ENCODE measurements at places on chromosomes 16 and 17.

DNA sequence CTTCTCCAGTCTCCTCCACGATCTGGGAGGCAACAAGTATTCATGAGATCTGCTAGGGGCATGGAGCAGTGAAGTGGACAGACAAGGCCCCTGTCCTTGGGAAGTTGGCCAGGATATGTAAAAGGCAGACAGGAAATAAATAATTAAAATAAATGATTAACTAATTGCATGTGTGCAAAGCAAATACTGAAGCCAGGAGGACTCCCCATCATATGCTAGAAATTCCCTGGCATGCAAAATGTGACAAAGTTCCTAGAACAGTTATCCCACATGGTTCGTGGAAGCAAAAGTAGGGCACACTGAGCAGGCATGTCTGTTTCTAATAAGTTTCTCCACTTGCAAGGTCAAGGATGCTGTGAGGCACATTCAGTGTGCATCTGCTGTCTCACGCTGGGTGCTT is 86.8 kb downstream of the CDYL2 start:
- no peak for DNase-seq

DNA sequence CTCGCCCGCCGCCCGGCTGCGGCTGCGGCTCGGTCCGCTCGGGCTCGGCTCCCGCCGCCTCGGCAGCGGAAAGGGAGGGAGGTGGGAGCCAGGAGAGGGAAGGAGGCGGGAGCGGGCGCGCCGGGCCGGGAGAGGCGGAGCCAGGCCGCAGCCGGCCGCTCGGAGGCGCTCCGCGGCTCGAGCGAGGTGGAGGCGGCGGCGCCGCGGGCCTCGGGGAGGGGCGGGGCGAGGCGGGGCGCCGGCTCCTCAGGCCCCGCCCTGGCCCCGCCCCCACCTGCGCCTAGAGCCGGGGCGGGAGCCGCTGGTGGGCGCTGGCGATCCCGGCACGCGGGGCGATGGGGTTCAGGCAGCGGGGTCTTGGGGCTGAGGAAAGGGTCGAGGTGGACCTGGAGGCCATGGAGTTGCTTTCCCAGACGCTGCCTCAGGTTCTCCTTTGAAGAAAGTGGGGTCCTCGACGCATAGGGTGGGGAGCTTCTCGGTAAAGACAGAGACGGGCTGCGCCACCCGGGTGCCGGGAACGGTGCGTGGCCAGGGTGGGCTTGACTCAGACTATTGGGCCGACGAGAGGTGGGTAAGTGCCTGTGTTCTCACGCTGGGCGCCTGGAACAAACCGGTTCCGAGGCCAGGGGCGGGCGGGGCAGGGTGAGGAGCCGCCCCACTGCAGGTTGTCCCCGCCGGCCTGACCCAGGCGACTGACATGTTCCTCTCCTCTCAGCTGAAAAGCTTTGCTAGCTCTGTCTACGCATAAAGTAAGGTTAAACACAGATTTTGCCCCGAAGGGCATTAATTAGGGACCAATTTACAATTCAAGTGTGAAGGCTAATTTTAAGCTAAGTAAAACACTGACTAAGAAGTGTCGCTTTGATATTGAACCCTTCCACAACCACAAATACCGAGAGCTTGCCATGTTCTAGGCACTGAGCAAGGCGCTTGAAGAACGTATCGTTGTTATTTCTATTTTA is at the start of gene CMTM4:
CMTM4 (minus strand) TSS at position 75 of the 962 bp plus-strand sequence. CDS start 218 bp downstream, outside the sequence.
- DNase-seq = peak; percentile 93

DNA sequence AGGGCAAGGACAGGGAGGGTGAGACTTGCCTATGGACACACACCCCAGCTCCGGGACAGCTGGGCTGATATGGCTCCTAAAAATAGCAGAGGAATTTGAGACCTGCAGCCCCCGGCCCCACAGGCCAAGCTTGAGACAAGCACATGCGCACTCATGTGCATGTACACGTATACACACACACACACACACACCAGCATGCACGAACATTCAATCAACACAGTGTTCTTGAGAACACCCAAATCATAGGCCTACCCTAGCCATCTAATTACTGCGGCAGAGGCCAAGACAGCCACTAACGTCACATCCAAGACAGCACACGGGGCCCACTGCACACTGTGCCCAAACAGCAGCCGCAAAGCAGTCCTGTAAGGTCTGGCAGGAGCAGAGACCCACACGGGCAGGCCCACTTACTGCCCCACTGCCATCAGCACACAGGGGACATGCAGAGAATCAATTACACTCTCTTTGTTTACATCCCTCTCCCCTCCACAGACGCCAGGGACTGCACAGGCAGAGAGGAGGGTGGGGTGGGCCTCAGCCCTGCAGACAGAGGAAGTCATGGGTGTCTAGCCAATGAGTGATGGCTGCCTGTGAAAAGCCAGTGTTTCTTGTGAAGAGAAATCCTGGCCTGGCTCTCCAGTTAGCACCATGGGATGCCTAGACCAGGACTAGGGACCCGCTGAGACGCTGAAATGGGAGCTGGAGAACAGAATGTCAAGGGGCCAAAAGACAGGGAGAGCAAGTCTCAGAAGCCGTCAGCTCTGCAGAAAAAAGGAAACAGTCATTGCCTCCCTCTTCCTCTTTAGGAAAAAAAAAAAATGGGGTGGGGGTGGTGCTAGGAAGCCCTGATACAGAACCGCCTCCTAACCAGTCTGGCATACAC is 39.3 kb downstream of the MYO18A start:
- DNase-seq = peak; percentile 68

DNA sequence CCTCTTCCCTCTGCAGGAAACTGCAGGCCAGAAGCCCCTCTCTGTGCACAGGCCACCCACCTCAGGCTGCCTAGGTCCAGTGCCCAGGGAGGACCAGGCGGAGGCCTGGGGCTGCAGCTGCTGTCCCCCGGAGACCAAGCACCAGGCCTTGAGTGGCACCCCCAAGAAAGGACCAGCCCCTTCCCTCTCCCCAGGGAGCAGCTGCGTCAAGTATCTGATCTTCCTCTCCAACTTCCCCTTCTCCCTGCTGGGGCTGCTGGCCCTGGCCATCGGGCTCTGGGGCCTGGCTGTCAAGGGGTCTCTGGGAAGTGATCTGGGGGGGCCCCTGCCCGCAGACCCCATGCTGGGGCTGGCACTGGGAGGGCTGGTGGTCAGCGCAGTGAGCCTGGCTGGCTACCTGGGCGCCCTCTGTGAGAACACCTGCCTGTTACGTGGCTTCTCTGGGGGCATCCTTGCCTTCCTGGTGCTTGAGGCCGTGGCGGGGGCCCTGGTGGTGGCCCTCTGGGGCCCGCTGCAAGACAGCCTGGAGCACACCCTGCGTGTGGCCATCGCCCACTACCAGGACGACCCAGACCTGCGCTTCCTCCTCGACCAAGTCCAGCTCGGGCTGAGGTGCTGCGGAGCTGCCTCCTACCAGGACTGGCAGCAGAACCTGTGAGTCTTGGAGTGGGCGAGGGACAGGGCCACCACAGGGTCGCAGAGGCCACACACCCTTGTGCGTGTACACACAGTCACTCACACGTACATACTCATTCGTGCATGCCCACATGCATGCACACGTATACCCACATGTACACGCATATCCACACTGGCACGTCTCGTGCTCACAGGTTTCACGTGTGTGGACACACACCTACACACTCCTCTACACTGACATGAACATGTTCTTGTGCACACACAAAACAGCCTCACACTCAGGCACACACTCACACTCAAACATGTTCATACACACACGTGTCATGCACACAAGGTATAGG is 8.3 kb downstream of the TSPAN10 start:
- DNase-seq = no peak

DNA sequence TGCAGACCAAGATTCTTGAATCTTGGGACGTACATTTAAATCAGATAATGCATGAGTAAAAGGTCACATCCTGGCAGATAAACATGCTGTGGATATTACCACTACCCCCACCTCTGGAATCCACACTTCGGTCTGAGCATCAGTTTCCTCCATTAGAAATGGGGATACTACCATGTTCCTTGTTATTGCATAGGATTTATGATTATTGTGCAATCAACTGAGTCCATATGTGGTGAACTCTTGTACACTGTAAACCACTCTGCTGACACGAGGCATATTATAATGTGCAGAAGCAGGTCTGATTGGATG is 108.7 kb downstream of the VAT1L start:
- DNase-seq = no peak

- DNase-seq = no peak
These were observed 381.7 kb downstream of the SLC39A11 start for GRCh38 chr17:72710834-72711233.

DNA sequence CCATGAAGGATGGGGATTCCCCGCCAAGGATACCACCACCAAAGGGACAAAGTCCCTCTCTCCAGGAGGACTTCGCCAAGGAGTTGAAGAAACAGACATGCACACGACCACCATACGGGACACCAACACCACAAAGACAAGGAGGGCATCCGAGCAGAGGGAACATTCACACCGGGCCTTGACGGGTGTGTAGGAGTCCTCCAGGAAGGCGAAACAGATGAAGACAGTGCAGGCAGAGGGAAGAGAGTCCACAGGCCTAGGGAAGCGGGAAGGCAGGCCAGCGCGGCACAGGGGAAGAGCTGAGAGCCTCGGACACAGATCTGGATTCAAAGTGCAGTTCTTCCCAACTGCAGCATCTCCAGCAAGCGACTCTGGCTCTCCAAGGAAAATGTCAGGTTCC is 10.8 kb downstream of the COTL1 start:
- no peak for DNase-seq

- no peak for DNase-seq
These were observed 13.3 kb downstream of the KIFC3 start for GRCh38 chr16:57788951-57789350.

GRCh38 chr16:54107583-54108202 is 178.9 kb downstream of the IRX3 start:
- DNase-seq = no peak

GRCh38 chr16:920051-920681 is 50.6 kb downstream of the LMF1 start:
- no peak for DNase-seq

GRCh38 chr17:55272711-55273578 is 8.2 kb downstream of the HLF start:
- no peak for DNase-seq

- no peak for DNase-seq
These were observed 30.4 kb upstream of the FOXK2 start for GRCh38 chr17:82489117-82489516.

DNA sequence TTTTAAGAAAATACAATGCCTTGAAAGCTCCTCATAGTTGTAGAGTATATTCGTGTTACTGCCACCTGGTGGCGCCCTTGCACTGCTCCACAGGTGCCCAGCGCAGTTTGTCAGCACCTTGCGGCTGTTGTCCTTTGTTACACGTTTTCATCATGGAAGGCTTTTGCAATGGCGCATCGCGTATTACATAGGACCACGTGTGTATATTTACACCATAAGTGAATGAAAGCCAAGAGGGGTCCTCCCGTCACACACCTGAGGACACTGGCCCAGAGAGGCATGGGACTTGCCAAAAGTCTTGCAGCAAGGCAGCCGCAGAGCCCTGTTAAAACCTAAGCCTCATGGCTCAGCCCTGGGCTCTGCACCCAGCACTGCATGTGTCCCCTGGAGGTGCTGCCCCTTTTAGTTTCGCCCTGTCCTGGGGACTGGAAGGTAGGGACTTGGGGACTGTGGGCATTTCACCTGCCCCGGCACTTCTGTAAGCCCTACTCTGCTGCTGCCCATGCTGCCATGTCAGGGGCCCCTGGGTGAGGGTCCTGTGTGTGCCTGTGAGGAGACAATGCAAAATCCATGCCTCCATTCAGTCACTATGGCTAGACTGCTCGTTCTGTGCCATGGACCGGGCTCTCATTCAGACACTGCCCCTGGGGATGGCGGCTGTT is 24.3 kb downstream of the POLR3E start:
- DNase-seq = peak; percentile 74

DNA sequence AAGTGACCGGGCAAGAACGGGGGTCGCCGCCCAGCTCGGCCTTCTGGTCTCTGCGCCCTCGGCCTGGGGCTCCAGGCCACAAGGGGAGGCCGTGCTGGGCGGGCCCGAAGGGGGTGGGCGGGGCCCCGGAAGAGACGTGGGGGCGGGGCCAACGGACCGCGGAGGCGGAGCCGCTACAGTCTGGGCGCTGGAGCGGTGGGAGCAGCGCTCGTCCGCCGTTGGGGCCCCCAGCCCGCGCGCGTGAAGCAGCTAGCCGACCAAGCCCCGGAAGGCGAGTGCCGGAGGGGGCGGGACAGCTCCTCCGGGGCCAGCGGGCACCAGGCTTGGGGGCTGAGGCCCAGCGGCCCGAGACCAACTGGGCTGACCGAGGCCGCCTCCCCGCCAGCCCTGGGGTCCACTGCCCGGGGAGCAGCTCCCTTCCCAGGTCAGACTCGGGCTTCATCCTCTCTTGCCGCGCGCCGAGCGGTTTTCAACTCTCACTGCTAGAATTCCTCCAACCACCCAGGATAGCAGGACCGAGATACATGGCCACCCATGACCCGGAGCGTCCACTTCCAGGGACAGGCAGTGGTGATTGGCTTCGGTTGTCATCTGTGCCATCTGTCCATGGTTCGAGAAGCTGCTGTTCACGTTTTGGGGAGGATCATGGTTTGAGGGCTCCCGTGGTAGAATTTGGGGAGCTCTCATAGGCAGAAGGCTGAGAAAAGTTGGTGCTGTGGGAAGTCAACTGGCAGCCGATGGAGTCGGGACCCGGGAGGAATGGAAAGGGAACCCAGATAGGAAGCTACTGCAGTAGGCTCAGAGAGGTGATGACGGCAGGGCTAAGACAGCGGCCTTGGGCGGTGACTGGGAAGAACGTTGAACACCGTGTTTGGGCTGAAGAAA is 44.6 kb upstream of the LCMT1 start:
- DNase-seq = peak; percentile 93

GRCh38 chr16:30664616-30665109 is 6.4 kb downstream of the FBRS start:
- no peak for DNase-seq

GRCh38 chr17:6996256-6997011 is 585 bp downstream of the ALOX12 start:
- DNase-seq = no peak

GRCh38 chr17:74453665-74454196 is 12.7 kb upstream of the CD300A start:
- peak; percentile 80 for DNase-seq
